Activated T-helper 1 cell treated with anti-CD3 and anti-CD28 coated beads, Interleukin-2, amount 50 U/mL, for 16 hours (primary cell): ENCODE measurements at places on chromosomes 3 and 15.

DNA sequence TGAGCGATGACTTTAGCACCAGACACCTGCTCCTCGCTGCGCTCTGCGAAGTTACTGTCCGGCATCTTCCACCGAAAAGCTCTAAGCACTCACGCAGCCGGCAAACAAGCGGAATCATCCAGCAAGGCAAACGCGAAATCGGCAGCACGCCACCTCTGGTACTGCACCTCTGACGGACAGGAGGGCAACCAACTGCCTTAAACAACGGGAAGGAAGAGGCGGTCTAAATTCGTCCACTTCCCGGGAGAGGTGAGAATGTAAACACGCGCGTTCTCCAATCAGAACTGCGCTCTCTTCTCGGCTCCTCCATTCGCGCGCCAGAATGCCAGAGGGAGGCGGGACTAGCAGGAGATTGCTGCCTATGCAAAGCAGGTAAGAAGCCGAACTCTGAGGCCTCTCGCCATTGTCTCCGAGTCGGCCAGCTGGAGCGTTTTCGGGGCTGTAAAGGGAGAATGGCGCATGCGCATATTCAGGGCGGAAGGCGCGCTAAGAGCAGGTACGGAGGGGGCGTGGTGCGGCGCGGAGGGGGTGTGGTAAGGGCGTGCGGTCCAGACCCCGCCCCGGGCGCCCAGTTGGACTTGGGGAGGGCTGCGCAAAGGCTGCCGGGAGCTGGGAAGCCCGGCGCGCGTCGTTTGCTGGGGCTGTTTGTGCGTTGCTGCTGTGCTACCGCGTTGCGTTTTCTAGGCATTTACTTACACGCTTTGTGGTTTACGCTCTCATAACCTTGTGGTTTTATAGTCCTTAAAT, at the start of the genes BTD and HACL1:
TSS of gene BTD (plus strand) at position 347 of the 747 bp plus-strand sequence. CDS start 33,695 bp downstream, outside the sequence.
TSS of gene HACL1 (minus strand) at position 171 of the 747 bp plus-strand sequence. CDS start at position 65, 106 bp downstream.
- peak; percentile 97 for DNase-seq

GRCh38 chr3:33956206-33956605, 157.8 kb downstream of the PDCD6IP start:
- no peak for DNase-seq

DNA sequence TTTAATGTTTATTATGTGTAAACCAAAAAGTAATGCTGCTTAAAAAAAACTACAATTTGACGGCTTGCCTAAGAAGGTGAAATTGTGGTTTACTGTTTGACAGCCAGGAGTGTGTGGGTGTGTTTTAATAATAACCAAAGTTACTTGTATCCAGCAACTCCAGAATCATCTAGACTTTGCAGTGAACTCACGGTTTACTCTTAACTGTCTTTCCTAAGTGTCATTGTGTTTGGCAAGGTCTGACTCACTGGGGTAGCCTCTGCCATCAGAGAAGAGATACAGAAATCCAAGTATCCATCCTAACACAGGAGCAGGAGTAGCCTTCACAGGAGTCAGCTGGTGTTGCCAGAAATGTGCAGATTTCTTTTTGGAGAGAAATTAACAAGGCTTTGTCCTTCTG, 151.1 kb downstream of the CTNNB1 start:
- DNase-seq = no peak

DNA sequence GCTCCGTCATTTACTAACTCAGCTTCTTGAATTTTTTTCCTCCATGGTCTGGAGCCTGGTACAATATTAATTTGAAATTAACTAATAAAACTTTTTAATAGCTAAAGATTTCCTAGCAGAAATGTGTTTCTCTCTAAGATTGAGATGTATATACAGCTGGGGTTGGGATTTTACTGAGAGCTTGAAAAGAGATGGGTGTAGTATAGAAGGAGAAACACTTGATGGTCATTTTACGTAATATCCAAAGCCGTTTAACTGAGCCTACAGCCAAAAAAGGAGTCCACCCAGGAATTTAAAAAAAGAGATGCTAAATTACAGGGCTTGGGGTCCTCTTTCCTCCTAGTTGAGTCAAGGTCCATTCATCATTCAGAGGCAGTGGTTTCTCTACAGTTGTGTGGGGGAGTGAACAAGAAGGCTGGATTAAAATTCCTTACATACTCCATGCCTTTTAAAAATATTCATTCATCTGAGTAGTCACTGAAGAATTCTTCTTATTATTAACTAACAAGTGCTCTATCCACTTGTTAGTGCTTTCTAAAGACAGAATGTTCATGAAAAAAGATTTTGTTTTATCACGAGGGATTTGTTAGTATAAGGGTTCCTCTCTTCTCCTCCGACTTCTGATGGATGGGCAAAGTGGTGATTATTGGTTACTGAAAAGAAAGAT, 255.3 kb upstream of the IL12A start:
- DNase-seq = no peak

GRCh38 chr15:45094358-45094730, 19.6 kb downstream of the DUOX2 start:
- DNase-seq = no peak

GRCh38 chr15:92809880-92810361, 90.2 kb upstream of the CHD2 start:
- no peak for DNase-seq

GRCh38 chr3:8416965-8417364, 84.7 kb upstream of the LMCD1 start:
- DNase-seq = no peak

DNA sequence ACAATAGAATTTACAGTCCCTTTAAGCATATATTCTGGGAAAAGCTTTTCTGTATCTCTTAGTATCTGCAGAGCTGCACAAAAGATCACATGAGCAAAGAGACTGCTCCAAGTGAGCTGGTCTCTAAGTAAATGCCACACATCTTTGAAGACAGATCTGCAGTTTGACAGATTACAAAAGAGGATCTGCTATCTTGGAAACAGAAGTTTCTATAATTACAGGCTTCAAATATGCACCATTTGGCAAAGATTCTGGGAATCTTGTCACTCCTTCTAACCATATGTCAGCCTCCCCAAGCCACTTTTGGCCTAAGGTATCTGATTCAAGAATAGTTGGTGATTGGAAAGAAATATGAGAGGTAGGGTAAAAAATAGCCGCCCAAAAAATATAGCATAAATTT, 9.6 kb upstream of the CFAP44 start:
- no peak for DNase-seq

DNA sequence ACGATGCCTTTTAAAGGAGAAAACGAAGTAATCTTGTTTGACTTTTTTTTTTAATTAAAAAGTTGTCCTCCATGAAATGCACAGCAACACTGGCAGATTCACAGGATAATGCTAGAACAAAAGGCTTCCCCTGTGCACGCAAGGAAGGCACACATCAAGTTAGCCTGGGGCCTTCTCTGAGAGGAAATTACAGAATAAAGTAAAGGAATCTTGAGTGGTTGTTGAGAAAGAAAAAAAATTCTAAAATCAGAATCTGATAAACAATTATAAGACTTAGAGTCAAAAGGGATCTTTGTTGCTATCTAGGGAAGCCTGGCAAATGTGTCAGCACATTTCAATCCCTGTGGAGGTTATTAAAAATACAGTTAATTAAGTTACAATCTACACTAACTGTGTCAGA, 946.0 kb downstream of the IGSF11 start:
- no peak for DNase-seq
